ENCODE measurements at places on chromosomes 6 and 20.

DNA sequence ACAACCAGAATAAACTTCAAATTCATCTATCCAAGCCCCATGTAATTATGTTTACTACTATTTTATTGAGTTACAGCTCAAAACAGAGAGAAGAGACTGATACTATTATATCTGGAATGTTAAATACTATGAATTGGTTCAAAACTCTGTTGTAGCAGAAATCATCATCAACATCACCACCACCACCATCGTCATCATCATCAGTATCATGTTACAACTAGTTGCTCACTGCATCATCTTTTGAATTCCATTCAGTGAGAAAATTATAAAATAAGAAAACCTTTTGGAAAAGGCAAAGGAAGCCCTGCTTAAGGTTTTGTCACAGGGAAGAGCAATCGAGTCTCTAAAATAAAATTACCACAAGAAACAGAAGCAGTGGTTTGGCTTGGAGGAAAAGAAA, 36.2 kb upstream of the THEMIS start:
- DNase-seq, result no peak

DNA sequence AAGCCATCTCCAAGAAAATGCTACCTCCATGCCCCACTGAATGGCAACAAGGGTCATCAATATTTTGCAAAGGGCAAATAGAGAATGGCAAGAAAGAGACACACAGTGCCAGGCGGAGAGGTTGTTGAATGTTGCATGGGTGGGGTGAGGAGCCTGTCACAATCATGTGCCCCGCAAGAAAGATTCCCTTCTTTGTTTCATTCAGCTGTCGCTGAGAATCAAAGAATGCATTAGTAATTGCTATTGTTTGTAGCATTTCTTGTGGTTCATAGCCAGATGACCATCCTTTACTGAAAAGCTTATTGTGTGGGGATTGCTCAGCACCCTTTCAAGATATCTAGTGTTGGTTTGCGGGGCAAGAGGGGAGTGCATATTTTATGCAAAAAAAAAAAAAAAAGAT, 166.5 kb upstream of the QKI start:
- no peak for DNase-seq

- no peak for DNase-seq
Measured at GRCh38 chr6:12408752-12409151, 118.6 kb downstream of the EDN1 start.

- no peak for DNase-seq
Measured at GRCh38 chr20:36527331-36528125, 13.8 kb upstream of the MYL9 start.

- no peak for DNase-seq
Measured at GRCh38 chr20:15618912-15619311, 954.3 kb downstream of the KIF16B start.

GRCh38 chr6:112865131-112865530, 518.0 kb downstream of the RFPL4B start:
- DNase-seq, result no peak

DNA sequence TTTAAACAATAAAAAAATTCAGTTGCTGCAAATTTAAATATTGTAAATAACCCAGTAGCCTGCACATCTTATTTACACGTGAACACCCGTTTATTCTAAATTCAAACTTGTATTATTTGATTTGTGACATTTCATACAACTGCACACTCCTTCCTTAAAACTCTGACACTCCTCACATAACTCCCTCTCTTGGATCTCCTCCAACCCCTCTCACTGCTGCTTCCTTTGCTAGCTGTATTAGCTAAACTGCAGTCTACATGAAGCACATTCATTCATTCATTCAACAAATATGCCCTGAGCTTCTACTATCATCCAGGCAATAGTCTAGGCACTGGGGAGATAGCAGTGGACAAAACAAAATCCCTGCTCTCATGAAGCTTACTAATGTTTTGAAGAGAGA, 47.0 kb downstream of the FBXL4 start:
- no peak for DNase-seq

DNA sequence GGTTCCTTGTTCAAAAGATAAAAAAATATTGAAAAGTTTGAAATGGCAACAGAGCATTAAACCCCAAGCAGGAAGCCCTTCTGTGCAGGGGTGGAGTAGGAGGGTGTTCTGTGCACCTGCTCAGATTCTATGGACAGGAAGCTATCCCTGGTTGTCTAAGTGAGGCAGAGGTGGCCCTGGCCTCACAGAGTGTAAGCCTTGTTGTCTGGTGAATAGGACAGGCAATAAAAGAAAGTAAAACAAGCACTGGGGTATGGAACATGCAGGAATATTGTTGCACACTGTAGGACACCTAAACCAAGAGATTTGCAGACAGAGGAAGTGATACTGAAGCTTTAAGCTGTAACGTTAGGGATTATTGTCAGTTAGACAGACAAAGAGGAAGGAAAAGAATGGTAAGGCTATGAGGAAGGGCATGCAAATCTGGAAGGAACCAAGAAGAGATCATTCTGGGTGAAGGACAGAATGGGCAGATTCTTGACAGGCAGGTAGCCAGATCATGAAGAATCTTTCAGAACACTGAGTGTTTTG, 66.8 kb downstream of the TBC1D7 start:
- DNase-seq, result no peak

DNA sequence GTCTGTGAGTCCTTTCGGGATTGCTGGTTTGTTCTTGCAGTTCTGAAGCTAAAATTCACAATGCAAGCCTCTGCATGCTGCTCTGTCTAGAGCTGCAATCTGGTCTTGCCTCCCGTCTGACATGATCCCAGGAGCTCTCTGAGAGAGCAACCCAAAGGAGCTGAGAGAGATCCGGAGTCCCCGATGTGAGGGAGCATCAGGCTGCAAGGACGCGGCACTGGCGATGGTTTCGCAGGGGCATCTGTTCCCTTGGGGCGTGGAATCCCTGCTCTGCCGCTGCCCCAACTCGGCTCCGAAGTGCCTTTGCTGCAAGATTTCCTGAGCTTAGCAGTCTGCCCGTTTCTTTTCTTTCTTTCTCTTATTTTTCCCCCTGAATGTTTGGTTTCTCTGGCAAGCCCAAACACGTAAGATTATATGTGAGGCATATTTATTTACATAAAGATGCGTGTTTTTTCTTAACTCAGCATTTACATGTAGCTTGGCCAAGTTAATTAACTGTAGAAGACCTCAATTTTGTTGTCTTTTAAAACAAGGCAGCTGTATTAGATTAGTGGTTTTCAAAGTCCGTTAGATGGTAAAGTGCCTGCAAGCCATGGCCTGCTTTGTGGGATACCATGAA, 873.0 kb downstream of the KIF16B start:
- no peak for DNase-seq

GRCh38 chr20:21075471-21075870, 30.7 kb downstream of the LINC00237 start:
- no peak for DNase-seq

- no peak for DNase-seq
Measured at GRCh38 chr20:38685271-38685670, 39.0 kb upstream of the SLC32A1 start.

- no peak for DNase-seq
Measured at GRCh38 chr20:57451795-57452661, 60.8 kb downstream of the RBM38 start.

- no peak for DNase-seq
Measured at GRCh38 chr6:14742171-14742570, 503.7 kb upstream of the JARID2 start.

GRCh38 chr6:95599706-95600105, 22.4 kb downstream of the MANEA start:
- DNase-seq, result no peak

- no peak for DNase-seq
Measured at GRCh38 chr6:163338671-163339405, 75.7 kb upstream of the QKI start.

GRCh38 chr6:120202878-120203277, 853.3 kb upstream of the MAN1A1 start:
- DNase-seq, result no peak

DNA sequence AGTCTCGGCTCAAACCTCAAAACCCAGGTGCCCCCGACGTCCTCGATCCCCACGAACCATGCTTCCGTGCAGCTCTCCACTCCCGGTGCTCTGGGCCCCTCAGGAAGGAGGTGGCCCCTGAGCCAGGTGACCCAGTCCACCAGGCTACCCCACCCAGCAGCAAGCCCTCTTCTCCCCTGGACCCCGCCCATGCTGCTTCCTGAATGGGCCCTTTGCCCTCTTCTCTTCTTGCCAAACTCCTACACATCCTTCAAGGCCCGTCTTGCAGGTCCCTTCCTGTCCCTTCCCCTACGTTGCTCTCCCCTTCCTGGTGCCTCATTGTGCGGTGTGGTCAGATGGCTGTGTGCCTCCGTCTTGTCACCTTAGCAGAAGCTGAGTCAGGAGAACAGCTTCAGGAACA, 3.4 kb upstream of the GATA5 start:
- DNase-seq, result no peak

DNA sequence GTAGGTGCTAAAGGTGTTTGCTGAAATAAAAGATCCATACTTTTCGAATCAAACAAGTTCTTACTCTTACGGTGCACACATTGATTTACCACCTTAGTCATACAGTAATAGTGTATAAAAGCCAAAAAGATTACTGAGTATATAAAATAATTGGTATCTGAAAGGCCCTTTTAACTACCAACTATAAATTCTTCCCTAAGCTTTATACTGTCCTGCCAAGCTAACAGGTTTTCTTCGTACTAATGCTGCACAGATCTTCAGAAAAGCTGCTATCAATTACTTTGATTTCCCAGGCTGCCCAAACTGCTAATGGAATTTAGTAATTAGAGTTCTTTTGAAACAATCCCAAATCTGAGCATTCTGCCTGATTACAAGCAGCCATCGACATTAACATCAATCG, 97.5 kb downstream of the PRKN start:
- no peak for DNase-seq

DNA sequence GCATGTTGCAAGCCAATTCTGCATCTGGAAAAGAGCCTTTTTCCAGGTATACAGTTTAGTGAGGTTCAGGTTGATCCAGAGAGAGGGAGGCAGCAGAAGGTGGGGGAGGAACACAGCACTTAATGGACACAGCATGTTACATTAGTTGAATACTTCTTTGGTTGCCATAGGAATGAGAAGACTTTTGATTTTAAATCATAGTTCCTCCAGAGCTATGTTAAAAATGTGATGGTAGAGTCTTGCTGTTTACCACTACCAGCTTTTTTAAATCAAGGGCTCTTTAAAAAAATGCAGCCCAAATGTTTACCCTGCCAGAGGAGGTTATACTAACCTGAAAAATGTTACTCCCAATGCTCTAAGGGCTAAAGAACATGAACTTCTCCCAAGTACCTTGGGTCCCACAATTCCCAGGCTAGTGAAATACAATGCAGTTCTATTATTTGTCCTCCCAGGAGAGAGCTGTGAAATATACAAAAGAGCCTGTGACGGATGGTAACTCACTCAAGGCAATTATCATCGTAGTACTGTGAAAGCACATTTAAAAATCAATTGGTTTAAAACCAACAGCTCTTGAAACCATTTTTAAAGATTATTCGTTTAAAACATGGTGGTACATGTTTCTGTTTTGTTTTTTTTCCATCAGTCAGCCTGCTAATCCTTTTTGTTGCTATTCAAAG, 6.9 kb upstream of the PHACTR1 start:
- DNase-seq, result no peak
